ENCODE measurements at places on chromosomes 6 and 20.

- no peak for DNase-seq
- H3K27me3 ChIP-seq: no peaks in the 10 kb centered on the region
- no peak overlapping the region for H3K27ac ChIP-seq
- H3K4me3 ChIP-seq: no peak overlapping the region
These were observed 101.9 kb upstream of the NUP153 start for GRCh38 chr6:17808609-17809008.

- no peaks in the 10 kb centered on the region for H3K27me3 ChIP-seq
- no peak for DNase-seq
- H3K4me3 ChIP-seq: peak overlapping the region; percentile 83
- H3K36me3 ChIP-seq: no peaks in the 10 kb centered on the region
These were observed 525 bp downstream of the NCOA7 start for GRCh38 chr6:125791151-125791819.

GRCh38 chr6:154757352-154758050 lies 24.3 kb downstream of the SCAF8 start:
- peaks cover 63% of the 10 kb centered on the region for H3K4me1 ChIP-seq
- no peak for DNase-seq
- no peaks in the 10 kb centered on the region for H3K27me3 ChIP-seq
- H3K27ac ChIP-seq: peak overlapping the region; percentile 37

- H3K4me3 ChIP-seq: no peak overlapping the region
- DNase-seq: no peak
- no peak overlapping the region for H3K27ac ChIP-seq
These were observed 356.8 kb upstream of the ARID1B start for GRCh38 chr6:156420172-156420993.

- no peaks in the 10 kb centered on the region for H3K27me3 ChIP-seq
- no peak overlapping the region for H3K4me3 ChIP-seq
- DNase-seq: no peak
- no peak overlapping the region for H3K27ac ChIP-seq
- H3K4me1 ChIP-seq: peaks cover 4% of the 10 kb centered on the region
These were observed 92.8 kb downstream of the CLIC5 start for GRCh38 chr6:45922728-45923351.

DNA sequence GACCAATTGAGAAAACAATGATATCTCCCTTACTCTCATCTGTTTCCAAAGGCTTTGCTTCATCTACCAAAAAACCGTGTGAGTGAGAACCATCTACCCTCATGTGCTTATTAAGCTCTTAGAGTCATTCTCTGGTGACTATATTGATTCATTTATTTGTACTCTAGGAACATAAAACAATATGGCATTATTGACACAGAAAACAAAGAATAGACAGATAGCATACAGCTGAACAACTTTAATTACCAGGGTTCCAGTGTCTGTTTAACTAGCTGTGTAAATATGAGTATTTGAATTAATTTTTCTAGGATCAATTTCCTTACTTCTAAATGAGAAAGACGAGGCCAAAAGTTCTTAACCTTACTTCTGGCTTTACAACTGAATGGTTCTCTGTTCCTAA lies 31.3 kb upstream of the HEY2 start:
- no peaks in the 10 kb centered on the region for H3K4me1 ChIP-seq
- H3K4me3 ChIP-seq: no peak overlapping the region
- no peak overlapping the region for H3K27ac ChIP-seq
- no peaks in the 10 kb centered on the region for H3K36me3 ChIP-seq
- H3K27me3 ChIP-seq: no peaks in the 10 kb centered on the region
